ENCODE measurements at places on chromosomes 7 and 10.

GRCh38 chr7:19112274-19113001, 5.0 kb downstream of the TWIST1 start:
- no peak for DNase-seq

DNA sequence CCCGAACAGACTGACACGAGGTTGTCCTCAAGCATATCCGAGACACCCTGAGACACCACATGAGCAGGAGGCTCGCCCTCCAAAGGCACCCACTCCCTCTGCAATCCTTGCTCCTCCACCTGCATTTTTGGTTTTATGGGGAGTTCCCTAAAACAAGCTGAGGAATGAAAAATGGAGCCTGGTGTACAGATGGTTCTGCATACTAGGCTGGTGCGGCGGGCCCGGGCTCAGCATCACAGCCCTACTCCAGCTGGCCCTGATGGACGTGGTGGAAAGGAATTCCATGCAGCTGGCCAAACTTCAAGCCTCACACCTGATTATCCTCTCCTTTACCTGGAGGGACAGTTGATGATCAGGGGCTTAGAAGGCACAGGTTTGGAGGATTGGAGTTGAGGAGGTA, 30.3 kb upstream of the JAKMIP3 start:
- DNase-seq: no peak

- DNase-seq: no peak
Observed at GRCh38 chr10:117272195-117273076, 31.5 kb downstream of the SLC18A2 start.

DNA sequence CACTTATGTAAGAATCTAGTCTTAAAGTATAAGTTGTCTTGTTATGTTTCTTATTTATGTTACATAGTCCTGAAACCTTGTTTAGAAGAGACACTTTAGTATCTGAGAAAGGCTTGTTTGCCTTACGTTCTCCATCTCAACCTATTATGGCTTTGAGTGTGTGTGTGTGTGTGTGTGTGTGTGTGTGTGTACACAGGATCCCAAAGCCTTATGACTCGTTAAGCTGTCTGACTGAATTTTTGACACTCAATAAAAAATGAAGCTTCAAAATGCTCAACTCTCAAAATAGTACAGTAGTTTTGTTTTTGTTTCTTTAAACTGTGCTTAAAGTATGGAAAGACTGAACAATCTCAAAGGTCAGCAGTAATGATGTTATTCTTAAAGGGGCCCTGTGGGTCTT, 18.0 kb downstream of the CALU start:
- DNase-seq: no peak

GRCh38 chr10:97852277-97852676, 2.6 kb downstream of the GOLGA7B start:
- no peak for DNase-seq

DNA sequence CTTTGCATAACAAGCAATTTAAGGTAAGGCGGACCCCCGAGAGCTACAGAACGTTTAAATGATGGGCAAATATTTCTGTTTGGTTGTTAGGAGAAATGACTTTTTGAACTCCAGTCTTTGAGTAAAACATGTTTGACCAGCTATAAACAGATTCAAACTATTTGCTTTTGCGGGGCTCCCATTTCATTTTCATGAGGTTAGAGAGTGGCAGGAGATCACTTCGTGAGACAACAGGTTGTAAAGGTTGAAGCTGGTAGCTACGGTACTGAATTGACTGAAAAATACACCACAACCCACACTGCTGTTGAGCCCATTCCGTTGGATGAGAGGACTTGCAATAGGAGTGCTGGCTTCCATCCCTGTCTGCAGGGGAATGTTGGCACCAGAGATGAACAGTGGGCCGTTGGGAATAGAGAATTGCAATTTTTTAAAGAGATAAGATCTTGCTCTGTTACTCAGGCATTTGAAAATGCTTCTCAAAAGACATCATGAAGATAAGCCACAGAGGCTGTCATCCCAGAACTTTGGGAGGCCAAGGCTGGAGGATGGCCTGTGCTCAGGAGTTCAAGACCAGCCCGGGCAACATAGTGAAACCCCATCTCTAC, 65.7 kb upstream of the CARD11 start:
- no peak for DNase-seq

GRCh38 chr10:12638781-12639180, 289.4 kb downstream of the CAMK1D start:
- no peak for DNase-seq

DNA sequence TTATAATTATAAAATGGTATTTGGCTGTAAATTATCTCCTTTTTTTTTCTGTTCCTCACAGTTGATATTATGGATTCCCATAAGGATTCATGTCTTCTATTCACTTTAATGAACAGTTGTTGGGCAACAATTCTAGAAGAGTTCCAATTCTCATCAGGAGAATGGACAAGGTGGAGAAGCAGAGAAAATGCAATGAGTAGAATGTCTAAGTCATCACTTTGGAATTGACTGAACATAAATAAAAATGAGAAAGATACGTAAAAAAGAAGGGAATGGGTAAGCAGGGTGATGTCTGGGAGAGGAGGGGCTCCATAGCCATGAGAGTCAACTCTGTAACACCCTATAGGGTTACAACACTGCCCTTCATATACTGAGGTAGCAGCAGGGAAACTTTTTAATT, 1.8 kb upstream of the CAV2 start:
- DNase-seq: no peak

DNA sequence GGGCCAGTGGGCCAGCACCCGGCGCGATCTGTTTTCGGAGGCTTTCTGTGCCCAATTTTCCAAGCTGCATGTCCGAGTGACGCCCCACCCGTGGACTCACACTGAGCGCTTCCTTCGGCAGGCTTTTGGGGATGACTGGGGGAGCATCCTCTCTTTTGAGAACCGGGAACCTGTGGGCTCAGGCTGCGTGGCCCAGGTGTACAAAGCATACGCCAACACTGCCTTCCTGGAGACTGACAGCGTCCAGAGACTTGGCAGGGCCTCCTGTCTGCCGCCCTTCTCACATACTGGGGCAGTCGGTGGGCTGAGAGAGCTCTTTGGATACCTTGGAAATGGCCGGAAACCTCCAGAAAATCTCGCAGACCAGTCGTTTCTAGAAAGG, 1.0 kb downstream of the ADCK2 start:
- no peak for DNase-seq

DNA sequence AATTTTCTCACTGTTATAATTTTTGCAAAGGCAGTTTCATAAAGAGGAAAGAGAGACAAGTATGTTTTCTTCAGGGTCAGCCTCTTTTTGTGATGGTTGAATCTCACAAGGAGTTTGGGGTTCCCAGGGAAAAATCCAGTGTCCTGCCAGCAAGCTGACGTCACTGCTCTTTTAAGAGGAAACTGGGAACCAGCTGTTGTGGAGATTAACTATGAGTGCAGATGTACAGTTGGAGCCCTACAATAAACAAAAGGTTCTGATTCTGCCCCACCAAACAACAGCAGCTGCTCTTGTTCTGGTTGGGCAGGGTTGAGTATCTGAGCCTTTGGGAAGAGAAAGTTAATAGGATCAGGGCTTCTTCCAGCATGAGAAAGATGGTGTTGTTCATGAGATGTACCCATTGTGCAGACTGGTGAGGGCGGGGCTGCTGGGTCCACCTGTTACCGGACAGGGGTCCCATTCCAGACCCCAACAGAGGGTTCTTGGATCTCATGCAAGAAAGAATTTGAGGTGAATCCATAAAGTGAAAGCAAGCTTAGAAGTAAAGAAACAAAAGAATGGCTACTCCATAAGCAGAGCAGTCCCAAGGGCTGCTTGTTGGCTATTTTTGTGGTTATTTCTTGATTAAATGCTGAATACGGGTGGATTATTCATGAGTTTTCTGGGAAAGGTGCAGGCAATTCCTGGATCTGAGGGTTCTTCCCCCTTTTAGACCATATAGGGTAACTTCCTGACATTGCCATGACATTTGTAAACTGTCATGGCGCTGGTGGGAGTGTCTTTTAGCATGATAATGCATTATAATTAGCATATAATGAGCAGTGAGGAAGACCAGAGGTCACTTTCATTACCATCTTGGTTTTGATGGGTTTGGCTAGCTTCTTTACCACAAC, 12.5 kb downstream of the PRF1 start:
- DNase-seq: peak; percentile 88

- no peak for DNase-seq
Observed at GRCh38 chr7:135095450-135095849, 52.4 kb upstream of the TMEM140 start.

DNA sequence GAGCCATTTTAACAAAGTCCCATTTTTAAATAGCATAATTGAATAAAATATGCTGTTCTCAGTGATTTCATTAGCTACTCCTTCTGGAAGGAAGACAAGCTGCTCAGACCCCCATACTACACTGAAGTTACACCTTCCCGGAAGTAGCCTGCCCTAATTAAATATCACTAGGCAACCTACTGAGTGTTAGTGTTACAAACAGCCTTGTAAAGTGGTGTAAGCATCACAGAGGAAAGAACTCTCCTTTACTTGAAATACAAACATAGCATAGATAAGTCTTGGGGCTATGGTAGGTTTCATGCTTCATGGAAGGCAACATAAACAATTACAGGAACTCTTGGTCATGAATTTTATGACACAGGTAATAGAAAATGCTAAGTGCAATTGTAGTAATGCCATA, 43.4 kb upstream of the PTN start:
- no peak for DNase-seq

- DNase-seq: no peak
Observed at GRCh38 chr10:114057855-114058254, 14.2 kb downstream of the ADRB1 start.

DNA sequence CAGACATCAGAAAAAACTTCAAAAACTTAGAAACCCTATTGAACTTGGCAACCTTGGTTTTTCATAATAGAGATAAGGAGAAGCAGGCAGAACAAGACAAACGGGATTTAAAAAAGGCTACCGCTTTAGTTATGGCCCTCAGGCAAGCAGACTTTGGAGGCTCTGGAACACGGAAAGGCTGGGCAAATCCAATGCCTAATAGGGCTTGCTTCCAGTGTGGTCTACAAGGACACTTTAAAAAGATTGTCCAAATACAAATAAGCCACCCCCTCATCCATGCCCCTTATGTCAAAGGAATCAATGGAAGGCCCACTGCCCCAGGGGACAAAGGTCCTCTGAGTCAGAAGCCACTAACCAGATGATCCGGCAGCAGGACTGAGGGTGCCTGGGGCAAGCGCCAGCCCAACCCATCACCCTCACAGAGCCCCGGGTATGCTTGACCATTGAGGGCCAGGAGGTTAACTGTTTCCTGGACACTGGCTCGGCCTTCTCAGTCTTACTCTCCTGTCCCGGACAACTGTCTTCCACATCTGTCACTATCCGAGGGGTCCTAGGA, 115.3 kb downstream of the NRCAM start:
- DNase-seq: peak; percentile 19

GRCh38 chr10:131843089-131843595, 57.7 kb upstream of the PPP2R2D start:
- no peak for DNase-seq

GRCh38 chr10:97589479-97589878, at the start of gene C10orf62:
Gene C10orf62 (plus strand): TSS chr10:97589721. CDS start chr10:97589898, 177 bp downstream.
- DNase-seq: no peak

DNA sequence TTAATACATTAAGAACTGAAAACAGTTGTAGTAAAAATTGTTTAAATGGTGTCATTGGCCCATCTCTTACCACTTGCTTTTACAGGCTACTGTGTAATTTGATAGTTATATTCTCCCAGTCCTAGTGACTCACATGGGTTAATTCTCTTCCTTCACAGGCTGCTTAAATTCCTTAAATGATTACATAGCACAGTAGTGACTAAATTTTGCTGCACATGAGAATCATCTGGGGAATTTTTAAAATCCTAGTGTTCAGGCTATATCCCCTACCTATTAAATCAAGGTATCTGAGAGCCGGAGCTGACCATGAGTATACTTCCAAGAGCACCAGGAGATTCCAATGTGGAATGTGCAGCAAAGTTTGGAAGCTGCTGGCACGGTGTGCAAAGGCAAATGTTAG, 45.3 kb upstream of the ZNF800 start:
- no peak for DNase-seq

DNA sequence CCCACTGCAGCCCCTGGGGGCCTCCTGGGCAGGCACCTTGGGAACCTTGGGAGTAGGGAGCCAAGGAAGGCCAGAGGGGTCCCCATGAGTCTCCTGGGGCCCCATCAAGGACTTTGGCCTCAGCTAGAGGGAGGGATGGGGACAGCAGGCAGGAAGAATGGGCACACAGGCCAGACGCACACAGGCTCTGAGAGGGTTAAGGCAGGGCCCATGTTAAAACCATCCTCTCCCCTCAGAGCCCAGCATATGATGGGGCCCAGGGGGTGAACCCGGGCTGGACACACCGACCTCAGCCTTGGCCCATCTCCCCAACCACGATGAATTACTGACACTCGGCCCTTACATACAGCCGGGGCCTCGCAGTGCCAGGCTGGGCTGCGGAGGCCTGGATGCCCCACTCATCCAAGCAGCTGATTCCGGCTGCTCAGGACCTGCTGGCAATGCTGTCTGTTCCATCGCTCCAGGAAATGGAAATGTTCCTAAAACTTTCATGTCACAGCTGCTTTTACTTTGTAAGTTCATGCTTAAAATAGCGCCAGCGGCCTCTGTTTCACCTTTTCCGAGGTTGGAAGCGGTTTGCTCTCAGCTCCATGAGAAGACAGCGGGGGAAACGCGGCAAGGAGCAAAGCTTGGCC, 17.3 kb upstream of the INPP5A start:
- DNase-seq: peak; percentile 80

DNA sequence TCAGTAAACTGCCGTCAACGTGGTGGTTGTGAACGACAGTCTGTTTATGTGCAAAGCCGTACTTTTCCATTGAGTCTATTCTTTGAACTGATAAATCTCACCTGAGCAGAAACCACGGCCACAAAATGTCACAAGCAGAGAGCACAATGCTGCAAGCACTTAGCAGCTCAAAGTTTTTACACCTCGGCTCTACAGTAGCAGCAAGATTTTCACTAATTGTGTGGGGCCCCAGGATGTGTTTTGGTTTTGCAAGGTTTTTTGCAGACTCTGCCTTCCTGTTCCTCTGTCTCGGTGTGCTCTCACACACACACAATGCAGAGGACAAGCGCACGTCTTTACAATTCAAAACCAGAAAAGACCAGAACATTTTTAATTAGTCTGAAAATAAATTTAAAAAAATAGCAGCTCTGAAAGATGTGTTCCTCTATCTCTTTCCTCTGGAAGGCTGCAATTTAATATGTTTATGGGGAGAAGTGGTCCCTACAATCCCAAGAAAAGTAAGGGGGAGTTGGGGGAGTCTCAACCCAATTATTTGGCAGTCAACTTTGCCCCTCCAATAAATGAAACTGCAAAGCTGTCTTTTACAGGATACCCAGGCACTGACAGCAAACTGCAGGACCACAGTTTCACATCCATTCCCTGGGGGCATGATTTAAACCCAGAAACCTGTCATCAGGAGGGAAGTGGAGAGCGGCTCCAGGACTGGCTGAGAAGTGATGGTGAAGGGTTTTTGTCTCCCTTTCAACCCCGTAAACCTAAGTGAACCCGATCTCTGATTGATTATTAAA, 73.8 kb upstream of the SFMBT2 start:
- no peak for DNase-seq

- no peak for DNase-seq
Observed at GRCh38 chr10:120634659-120635058, 177.6 kb downstream of the PLPP4 start.

- DNase-seq: no peak
Observed at GRCh38 chr7:24245362-24245761, 38.6 kb upstream of the NPY start.

- DNase-seq: no peak
Observed at GRCh38 chr7:123661765-123662164, 6.1 kb downstream of the LMOD2 start.

GRCh38 chr10:60032723-60033122, 126.4 kb upstream of the CCDC6 start:
- no peak for DNase-seq

GRCh38 chr10:103712146-103712545, 143.2 kb downstream of the SH3PXD2A start:
- DNase-seq: no peak

GRCh38 chr7:144941127-144941526, 105.3 kb upstream of the TPK1 start:
- no peak for DNase-seq
